ENCODE measurements at places on chromosomes 2 and 18. TPM values are rescaled to one million over a fixed set of nuclear protein-coding genes. Genes with fewer than 3 reads are reported as not detected.

DNA sequence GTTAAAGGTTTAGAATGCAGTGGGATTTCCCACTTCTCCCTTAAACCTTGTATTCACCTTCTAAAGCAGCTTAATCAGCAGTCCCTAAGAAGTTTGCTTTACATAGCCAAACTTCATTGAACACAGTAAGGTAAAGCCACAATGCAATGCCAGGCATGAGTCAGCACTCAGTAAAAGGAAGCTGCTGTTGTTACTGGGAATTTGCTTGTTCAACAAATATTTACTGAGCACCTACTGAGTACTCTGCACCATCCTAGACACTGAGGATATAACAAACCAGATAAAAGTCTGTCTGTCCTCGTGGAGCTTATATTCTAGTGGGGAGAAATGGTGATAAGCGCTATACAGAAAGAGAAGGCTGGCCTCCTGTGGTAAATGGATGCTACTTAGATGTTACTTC is 162.7 kb downstream of the PKP4 start:
- no peak for DNase-seq

DNA sequence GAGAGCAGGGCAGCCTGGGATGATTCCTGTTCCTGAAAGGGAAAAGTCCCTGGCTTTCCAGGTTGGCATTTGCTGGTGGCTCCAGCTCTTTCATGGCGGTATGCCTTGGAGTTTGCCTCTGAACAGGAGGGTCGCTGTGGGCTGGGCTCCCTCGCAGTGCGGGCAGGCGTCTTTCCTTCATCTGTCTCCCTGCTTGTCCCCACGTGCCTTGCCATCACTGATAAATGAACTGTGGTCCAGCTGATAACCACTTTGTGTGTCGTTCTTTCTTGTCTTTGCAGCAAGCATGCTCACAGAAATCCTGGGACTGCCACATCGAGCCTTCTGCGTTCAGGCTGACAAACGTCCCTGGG is 35.3 kb downstream of the SMIM21 start:
- DNase-seq = no peak

Gene PNO1
- 24.0 TPM for total RNA-seq

Gene CD8B2
- not detected for total RNA-seq

Gene DAW1
- total RNA-seq = 0.61 TPM

DNA sequence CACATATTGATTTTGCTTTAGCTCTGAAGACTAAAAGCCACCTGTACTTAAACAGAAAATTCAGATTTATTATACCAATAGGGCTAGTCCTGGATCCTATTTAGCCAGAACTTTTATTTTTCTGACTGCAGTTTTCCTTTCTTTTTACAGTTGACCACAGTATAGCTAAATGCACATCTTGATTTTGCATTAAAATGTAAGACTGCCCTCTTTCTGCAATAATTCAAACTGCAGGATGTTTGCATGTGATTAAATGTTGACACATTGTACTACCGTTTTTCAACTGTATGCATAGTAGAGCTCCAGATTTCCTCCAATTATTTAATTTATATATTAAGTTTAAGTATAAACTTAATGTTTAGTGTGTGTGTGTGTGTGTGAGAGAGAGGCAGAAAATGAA is 1262.9 kb downstream of the SUCLG1 start:
- no peak for DNase-seq

Gene LNPK
- total RNA-seq = 13.7 TPM

Data from WTC11 (cell line).